Left kidney (tissue), 8 donors: ENCODE measurements at places on chromosomes 1 and 21.

- DNase-seq: no peak
Measured at GRCh38 chr1:99992044-99992722, 22.4 kb downstream of the SLC35A3 start.

DNA sequence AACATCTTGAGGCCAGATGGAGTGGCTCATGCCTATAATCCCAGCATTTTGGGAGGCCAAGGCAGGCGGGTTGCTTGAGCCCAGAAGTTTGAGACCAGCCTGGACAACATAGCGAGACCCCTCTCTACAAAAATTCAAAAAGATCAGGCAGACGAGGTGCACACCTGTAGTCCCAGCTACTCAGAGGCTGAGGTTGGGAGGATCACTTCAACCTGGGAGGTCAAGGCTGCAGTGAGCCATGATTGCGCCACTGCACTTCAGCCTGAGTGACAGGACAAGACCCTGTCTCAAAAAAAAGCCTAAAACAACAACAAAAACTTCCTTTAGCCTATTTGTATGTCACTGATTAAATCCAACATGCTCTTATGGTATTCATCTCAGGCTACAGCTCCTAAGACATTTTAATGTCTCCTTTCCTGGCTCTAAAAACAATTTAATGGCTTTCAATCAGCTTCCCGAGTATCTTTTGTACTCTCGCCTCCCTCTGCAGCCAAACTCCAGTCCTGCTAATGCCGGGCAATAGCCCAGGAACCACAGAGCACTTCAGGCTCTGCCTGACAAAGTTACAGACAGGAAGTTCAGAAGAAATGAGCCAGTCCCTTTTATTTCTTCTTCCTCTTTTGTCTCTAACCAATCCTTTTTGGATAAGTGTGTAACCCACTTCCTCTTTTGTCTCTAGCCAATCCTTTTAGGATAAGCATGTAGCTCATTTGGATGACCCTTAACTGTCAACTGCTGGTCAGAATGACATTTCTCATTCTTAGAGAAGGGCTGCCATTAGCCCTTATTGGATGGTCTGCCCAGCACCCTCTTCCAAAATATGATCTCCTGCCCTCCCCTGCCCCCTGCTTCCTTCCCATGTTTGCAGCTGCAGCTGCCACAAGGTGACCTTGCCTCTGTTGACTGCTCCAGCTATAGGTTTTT is 6.6 kb upstream of the DOP1B start:
- DNase-seq: peak; percentile 53

DNA sequence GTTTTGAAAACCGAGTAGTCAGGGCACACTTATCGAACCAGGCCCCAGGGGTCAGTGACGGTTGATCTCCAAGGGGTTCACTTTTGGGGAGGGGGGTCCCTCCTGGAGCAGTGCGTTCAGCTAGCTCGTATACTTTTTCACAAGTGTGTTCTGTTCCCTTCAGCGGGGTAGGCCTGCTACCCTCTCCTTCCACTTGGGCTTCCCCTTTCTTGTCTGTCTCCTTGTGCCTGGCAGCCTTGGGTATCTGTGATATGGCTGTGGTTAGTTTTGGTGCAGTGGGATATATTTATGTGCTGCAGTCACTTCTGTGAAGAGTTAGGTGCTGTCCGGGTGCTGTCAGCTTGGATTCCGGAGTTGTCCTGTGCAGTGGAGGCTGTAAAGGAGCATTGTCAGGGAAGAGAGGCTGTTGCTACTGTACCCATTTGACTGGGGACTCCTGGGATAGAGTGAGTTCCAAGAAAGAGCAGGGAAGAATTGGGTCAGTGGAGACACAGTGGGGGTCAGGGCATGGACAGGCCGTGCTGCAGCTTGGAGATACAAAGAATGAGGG is 29.7 kb downstream of the ADARB1 start:
- no peak for DNase-seq

- no peak for DNase-seq
Measured at GRCh38 chr1:91137173-91137852, 115.5 kb upstream of the ZNF644 start.

DNA sequence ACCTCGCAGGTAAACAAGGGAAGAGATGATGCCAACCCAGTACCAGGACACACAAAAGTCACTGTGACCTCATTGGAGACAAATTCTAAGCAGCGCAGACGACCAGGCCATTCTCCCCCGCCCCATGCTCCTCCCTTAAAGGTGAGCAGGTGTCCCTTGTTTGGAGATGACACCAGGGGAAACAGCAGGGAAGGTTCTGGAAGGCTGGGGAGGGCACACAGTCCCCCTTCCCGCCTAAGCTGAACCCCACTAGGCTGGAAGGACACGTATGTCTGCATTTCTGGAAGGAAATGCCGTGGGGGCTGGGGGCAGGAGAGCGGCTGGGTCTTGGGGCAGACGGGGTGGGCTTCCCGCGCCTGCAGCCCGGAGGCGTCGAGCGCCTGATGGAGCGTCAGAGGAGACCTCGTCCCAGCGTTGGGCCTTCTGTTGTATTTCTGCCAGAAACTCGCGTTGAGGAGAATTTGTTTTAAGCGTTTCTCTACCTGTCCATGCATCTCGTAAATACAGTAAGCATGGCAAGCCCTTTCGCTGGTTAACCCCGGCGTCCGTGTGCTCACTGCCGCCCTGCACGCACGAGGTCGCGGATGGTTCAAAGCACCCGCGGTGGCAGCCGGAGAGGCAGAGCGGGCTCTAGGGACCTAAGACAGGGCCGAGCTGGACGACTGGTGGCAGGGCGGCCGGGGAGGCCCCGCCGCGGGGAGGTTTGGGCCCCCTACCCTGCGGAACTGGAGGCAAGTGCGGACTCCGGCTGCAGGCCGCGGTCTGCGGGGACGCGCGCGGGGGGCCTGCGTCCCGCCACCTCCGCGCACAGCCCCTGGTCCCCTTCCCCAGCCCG is 1.2 kb upstream of the LHX4 start:
- DNase-seq: no peak
